T-cell (primary cell): ENCODE measurements at places on chromosomes 6 and 20.

DNA sequence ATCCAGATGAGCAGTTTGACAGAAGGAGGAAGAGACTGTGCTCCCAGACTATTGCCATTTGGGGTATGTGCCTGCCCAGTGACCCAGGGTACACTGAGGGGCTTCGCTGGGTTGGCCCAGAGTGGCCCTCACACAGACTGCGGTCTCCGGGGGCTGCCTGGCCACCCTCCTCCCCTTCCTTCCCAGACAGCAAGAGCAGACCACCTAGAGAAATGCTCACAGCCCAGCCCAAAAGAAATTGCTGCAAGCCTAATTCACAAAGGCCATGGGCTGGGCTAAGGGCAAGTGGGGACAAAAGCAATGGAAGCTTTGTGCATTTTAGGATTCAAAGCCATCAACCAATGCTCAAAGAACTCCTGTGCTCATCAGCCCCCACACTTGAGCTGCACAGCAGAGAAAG is 277.6 kb downstream of the CDC5L start:
- DNase-seq = no peak

- DNase-seq = no peak
These were observed 388.9 kb upstream of the MAN1A1 start for GRCh38 chr6:119738425-119738824.

DNA sequence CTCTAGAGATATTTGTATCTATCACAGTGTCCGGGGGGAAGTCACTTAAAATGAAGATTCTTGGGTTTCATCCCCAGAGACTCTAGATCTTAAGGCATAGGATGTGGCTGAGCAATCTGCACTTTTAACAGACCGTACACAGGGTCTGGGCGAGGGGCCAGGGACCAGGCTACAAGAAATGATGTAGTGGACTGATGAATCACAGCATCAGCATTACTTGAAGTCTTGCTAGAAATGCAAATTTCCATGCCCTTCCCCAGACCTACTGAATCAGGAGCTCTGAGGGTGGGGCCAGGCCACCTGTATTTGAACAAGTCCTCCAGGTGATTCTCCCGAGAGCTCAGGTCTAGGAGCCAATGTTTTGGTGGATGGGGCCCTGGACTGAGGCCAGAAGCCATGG is 168.4 kb downstream of the DOK5 start:
- DNase-seq = no peak

DNA sequence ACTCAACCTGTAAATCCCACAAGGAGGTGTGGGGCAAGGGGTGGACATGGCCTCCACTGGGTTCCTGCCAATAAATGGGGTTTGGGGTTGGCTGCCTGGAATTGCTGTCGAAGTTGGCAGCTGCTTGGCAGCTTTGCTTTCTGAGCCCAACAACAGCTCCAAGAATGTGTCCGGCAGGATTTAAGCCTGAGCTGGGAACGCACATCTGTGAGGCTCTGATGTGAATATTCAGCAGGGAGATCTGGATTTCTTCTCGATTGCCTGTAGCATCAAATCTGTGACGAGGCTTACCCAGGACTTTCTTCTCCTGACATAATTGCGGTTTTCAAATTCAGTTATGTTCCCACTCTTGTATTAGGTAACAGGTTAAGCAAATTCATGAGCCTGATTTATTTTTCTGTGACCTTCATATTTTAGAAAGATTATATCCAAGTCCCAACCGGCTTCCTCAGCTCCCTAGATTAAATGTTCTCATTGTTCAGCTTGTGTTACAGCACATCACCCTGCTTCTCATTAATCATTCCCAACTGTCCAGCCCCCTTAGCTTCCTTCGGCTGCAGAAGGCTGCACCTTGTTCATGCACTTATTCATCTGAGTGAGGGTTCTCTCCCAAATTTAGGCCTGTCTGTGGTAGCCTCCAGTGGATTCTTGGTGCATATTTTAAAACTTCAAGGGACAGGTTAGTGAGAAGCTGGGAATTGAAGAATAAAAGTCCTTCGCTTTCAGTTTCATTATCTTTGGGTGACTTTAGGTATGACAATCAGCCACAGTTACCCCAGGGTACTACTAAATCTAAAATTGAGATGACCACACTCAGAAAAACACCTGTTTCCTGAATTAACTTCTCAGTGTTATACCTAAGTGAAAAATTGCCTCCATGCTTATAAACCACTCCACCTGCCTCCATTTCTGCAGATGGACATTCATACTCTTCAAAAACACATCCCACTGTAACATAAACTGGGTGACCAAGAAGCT is 310.0 kb downstream of the ESR1 start:
- DNase-seq = no peak

DNA sequence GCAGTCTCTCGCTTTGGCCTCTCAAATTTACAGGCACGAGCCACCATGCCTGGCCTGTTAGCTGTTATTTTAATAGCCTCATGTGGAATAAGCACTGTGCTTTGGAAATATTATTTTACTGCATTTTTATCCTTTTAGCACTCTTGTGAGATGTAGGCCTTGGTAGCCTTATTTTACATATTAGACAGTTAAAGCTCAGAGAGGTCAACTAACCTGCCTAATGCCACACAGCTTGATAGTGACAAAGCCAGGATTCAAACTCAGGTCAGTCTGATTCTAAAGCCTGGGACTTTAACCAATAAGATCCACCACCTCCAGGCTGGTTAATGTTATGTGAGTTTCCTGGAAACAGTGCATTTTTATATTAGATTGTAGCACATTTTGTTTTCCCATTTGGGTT is 9.5 kb downstream of the TNFAIP3 start:
- DNase-seq = no peak

DNA sequence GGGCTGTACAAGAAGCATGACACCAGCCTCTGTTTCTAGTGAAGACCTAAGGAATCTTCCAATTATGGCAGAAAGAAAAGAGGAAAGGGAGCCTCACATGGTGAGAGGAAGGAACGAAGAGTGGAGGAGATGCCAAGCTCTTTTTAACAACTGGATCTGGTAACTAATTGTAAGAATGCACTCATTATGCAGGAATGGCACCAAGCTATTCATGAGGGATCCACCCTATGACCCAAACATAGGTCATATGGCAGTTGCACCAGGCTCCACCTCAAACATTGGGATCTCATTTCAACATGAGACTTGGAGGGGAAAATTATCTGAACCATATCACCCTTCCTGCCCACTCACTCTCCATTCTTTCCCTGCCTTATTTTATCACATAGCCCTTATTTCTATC is 496.0 kb upstream of the SPTLC3 start:
- no peak for DNase-seq

DNA sequence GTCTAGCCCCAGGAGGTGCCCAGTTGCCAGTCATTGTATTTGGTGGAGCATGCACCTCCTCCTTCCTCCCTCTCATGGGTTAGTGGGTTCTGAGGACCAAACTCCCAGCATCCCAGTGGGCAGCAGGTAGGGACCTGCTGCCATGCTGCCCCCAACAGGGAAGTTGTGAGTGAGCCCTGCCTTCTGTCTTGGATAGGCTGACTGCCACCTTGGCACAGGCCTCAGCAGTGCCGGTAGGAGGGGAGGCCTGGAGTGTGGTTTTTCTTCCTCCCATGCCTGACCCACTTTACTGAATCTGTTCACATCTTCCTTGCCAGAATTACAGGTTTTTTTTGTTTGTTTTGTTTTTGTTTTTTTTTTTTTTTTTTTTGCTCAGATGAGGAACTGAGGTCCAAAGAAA is 24.5 kb downstream of the PLCG1 start:
- DNase-seq = no peak

- DNase-seq = no peak
These were observed 231.3 kb upstream of the MARCKS start for GRCh38 chr6:113625850-113626249.

- no peak for DNase-seq
These were observed 482.5 kb downstream of the QKI start for GRCh38 chr6:163897030-163897429.

- peak; percentile 10 for DNase-seq
These were observed 21.3 kb upstream of the RREB1 start for GRCh38 chr6:7086488-7086887.

DNA sequence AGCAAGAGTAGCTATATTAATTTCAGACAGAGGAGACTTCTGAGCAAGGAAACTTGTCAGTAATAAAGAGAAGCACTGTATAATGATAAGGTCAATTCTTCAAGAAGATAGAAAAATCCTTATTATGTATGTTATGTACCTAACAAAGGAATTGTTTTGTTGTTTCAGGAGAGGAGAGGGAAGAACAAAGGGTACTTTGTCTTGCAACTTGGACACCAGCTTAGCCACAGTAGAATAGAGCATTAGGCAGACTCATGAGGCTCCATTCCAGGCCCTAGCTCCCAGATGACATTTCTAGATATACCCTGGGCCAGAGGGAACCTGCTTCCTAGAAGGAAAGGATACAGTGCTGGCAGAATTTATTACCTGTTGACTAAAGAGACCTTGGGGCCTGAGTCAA is 6.5 kb upstream of the NUS1 start:
- no peak for DNase-seq

GRCh38 chr6:143637691-143638090 is 40.1 kb upstream of the PHACTR2 start:
- DNase-seq = no peak

- no peak for DNase-seq
These were observed 96.6 kb downstream of the CDYL start for GRCh38 chr6:4872841-4873240.

GRCh38 chr6:139640448-139640847 is 266.0 kb upstream of the CITED2 start:
- no peak for DNase-seq

DNA sequence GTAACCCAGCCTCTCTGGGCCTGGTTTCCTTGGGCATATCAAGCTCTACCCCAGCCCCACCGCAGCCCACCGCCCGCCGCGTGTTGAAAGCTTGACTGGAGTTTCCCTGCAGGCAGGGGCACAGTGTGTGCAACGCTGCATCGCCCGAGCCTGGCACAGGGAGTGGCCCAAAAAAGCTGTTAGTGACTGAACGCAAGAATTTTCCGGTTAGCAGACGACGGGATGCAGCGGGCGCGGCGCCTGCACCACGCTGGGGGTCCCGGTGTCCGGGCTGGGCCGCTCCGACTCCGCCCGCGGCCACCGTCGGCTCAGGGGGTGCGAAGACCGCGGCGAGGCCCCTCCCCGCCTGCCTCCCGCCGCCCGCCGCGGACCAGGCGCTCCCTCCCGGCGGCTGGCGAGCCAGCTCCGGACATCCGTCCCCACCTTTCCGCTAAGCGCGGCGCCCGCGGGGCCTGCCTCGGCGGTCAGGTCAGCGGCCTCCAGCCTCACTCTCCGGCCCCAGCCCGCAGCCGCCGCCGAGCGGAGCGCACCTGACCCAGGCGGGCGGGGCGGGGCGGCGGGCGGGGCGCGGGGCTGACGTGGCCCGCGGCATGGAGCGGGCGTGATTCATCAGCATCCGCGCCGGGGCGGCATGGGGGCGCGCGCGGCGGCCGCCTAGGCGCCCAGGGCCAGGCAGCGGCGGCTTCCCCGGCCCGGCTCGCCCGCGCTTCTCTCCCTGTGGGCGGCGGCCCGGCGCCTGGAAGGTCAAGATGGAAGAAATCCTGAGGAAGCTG is at the start of gene ARFGEF3:
Gene ARFGEF3, plus strand, starts transcription at position 602 of the 773 bp plus-strand sequence. Its CDS starts 148 bp downstream, at position 750.
- peak; percentile 32 for DNase-seq

- DNase-seq = no peak
These were observed 280.5 kb downstream of the SYNE1 start for GRCh38 chr6:152356662-152357061.

DNA sequence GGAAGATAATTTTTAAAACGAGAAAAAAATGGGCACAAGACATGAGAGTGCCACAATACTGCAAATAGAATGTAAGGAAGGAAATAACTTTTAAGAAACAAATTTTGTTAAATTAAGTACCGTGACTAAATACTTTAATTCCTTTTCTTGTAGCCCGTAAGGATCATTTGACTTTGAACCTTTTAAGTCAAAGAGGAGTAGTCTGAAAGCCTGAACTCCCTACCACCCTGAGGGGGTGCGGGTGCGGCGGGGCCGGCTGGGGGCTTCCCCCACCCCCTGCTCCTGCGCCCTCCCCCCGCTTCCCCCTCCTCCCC is 231 bp upstream of the PHACTR2 start:
- DNase-seq = no peak
